ENCODE measurements at places on chromosomes 2 and 18.

GRCh38 chr2:174618179-174618578, 20.6 kb upstream of the WIPF1 start:
- DNase-seq: no peak

- no peak for DNase-seq
These were observed 442.7 kb upstream of the MEIS1 start for GRCh38 chr2:65992198-65992554.

DNA sequence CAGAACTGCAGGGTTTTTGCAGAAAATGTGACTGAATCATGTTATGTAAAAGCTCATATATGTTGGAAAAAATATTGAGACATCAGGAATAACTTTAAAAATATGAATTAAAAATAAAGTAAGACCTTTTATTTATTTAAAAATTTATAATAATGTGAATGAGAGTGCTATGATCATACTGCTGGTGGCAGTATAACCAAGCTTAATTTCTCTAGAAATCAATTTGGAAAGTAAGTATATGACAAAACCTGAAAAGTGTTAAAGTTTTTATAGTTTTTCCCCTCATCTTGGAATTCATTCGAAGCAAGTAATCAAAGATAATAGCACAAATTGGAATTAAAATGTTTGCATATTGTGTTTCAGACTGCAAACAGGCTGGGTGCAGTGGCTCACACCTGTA, 7.5 kb downstream of the SLC39A10 start:
- no peak for DNase-seq

- DNase-seq: peak; percentile 75
These were observed 721 bp downstream of the ADAM17 start for GRCh38 chr2:9554921-9555296.

DNA sequence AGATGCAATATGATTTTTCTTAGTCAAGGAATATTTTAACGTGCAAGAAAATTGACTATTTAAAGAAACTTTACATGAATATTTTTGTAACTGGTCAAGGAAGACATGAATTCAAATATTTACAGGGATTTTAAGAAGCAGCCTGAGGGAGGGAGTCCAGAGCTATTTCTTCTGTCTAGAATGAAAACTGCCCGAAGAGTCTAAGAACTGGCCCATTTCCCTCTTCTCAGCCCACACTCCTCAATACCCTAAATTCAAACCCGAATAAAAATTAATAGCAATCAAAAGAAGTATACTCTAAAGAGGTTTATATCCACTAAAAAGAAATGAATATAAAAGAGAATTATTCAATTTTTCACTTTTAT, 6.5 kb upstream of the NDUFV2 start:
- no peak for DNase-seq

DNA sequence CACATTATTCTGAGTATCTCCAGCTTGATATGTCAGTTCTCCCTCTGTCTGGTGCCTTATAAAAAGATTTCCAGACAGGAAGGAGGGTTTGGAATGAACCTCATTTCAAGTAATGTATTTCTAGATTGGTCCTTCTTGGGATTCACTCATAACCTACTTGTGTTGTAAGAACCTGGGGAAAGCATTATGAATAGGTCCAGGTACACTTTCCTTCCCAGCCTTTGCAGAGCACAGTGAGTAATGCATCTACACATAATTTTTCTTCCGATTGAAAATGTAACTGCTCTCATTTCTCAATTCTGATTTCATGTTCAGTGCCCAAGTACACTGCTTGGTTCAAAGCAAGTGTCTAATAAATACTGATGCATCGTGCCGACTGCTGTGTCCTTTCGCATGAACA, 25.0 kb upstream of the ACAA2 start:
- DNase-seq: peak; percentile 72

- peak; percentile 86 for DNase-seq
These were observed 191.0 kb upstream of the TCF4 start for GRCh38 chr18:55778788-55779690.

DNA sequence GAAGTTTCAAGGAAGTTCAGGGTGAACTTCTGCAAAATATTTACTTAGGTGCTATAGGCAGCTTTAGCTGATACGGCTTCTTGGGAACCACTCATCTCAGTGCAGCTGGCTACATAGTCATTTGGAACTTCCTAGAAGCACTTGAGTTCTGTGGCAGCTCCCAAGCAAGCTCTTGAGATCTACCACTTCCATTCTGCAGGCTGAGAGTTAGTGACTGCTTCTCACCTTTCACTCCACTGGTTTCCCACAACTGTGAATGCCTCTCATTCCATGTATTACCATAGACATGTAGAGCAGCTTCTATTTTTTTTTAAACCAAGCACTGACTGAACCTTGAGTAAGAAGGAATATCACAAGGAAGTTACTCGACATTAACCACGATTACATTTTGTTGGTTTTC, 994.1 kb upstream of the ACVR2A start:
- DNase-seq: no peak

GRCh38 chr2:352696-353095, 64.8 kb upstream of the ALKAL2 start:
- no peak for DNase-seq

GRCh38 chr2:37583402-37583801, 88.0 kb downstream of the CDC42EP3 start:
- DNase-seq: peak; percentile 58

- peak; percentile 13 for DNase-seq
These were observed 828.0 kb downstream of the SLC4A3 start for GRCh38 chr2:220455351-220455990.

- peak; percentile 15 for DNase-seq
These were observed 89.5 kb upstream of the NCK2 start for GRCh38 chr2:105655244-105655643.

GRCh38 chr2:7052404-7052803, 135.2 kb downstream of the RNF144A start:
- DNase-seq: no peak

- DNase-seq: peak; percentile 40
These were observed 61.4 kb downstream of the CPS1 start for GRCh38 chr2:210617732-210618330.

DNA sequence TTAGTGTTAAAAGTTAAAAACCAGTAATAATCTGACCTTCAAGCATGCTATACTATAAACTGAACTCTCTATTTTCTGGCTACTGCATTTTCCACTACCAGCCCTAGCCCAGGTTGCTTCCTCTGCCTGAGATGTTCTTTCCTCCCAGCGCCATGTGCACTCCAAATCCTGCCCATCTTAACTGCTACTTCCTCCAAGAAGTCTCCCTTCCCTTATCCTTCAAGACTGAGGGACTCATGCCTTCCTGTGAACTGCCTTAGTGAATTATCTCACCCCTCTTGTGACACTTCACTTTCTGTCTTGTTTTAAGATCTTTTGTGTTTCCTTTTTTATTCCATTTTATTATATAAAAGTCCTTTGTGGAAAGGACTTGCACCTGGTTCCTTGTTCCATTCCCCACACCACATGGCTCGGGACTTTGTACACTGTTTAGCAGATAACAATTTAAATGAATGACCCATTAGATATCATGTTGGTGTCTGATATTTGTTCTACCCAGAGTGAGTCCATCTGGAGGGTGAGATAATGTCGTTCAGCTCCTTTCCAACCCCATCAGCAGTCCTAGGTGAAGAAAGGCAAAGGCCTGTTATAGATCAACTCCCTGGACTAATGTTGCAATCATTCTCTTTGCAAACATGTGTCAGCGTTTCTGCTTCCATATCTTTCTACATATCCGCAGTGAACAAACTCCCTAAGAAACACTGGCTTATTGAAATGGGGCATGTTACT, 20.9 kb upstream of the AGFG1 start:
- DNase-seq: no peak

DNA sequence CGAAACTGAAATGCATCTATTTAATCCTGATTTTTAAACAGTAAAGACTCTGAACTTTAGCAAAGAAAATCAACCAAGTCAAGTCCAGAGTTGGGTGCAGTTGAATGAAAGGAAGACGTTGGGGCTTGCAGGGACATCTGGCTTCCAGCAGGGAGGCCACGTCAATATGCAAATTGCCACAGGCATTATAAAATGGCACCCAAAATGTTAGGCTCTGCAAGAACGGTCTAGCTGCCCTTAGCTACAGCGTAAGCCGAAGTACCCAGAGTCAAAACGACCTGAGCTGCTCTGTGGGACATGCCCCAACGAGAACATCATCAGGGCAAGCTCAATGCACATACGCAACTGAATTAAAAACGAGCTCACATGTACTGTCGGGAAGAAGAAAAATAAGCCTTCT, 30.7 kb downstream of the DOCK10 start:
- peak; percentile 22 for DNase-seq

GRCh38 chr18:1191341-1191740, 286.7 kb downstream of the ADCYAP1 start:
- no peak for DNase-seq

DNA sequence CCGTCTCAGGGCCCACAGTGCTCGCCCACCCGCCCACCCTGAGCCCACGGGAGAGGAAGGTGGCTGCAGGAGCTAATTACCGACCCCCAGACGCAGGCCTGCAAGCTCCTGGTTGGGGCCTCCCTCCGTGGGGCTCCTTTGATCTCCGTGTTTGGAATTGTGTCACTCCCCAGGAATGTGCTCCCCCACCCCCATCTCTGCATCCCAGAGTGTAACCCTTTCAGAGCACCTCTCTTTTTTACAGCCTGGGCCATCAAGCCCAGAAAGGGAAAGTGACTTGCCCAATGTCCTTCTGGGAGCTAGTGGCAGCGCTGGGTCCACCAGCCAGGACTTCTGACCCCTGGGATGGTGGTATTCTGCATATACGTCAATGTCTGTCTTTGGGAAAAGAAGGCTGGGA, 335.1 kb downstream of the CYRIA start:
- DNase-seq: no peak

DNA sequence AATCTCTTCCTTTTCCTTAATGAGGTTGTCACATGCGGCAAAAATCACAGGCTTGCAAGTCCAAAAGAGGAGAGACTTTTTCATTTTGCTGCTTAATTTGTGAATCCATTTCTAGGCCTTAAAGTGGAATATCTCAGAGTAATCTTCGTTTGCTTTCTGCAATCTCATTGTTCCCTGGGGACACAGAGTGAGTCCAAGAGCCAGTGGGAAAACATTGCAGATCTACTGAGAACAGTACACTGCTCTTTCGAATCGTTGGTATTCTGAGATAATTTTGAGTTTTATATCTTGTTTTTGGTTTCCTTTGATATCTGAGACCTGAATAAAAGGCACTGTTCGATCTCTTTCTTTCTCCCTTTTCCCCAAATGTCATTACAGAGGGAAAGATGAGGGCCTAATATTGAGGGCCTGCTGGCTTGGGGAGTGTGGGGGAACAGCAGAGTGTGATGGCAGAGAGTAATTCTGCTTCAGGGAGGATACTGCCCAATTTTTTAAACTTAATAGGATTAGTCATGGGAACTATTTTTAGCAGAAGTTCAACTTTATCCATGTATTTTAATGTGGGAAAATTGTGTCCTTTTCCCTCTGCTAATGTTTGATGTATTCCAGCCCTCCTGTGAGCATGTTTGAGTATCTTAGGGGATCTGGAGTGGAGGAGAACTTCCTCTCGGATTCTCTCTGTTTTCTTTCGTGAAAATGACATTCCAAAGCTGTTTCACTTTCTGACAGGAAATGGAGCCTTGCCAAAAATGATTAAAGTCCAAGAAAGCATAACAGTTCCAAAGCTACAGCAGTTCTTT, 418.2 kb upstream of the ZEB2 start:
- DNase-seq: peak; percentile 51

- peak; percentile 18 for DNase-seq
These were observed 167.1 kb downstream of the RAB3GAP1 start for GRCh38 chr2:135219226-135219625.

DNA sequence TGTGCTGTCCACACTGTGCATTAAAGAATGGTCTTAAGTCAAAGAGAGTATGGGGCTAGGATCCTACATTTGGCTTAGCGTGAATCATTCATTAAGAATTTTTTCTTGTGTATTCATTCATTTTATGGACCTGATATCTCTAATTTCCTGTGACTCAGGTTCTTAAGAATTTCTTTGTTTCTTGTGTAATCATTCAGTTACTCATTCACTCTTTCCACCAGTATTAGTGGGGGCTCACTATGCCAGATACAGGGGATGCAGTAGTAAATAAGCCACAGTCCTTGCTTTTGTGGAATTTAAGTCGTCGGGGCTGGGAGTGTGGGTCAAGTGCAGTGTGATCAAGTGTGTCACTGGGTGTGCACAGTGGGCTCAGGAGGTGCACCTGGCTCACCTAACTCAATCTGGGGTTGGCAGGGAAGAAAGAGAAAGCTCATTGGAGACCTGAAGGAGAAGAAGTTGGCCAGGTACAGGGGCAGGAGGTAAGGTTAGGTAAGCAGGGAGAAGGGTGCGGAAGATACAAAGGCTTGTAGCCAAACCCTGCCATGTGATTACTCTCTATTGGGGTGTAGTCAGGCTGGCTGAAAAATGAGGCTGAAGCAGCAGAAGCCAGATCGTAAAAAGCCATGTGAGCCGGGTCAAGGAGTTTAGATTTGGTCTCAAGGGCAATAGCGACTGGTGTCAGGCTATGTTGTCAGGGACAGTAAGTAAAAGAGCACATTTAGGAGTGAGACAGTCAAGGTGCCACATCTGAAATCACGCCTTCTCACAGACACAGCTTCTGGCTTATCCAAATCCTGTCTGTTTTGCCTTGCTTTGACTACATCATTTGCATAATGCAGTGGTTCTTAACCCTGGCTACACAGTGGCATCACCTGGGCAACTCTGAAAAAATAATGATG, 67.2 kb downstream of the KCTD1 start:
- DNase-seq: peak; percentile 97

DNA sequence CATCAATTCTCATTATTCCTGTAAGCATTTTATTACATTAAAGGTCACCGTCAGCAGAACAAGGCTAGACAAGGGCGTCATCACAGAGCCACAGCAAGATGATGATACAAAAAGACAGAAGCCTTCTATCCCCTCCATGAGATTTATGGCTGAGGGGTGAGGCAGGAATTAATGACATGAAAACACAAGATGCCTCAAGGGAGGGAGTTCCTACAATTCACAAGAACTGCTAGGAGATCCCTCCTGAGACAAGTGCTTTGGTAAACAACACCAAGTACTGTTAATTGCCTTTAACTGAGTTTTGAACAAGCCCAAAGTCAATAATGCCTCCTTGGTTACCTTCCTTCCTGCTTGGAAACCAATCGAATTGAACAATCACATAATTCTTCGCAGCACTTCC, 14.1 kb downstream of the ADD2 start:
- DNase-seq: no peak

DNA sequence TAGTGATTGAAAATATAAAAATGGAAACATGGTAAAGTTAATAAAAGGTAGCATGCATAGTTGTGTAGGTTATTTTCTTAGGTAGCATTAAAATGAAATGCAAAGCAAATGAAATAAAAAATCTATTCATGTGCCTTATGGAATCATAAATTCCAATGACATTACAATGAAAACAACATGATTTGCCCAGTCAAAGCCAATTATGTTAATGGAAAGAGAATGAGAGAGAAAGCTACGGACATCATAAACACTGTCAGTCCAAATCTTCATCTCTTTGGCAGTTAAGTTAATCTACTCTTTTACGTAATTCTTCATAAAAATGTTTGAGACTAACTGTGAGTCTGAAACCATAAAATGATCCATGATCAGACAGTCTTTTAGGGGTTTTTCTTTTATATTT, 636.7 kb upstream of the SYT4 start:
- DNase-seq: no peak

GRCh38 chr2:188997263-188997662, 23.1 kb downstream of the COL3A1 start:
- no peak for DNase-seq

GRCh38 chr2:72142570-72143440, 4.9 kb downstream of the CYP26B1 start:
- DNase-seq: no peak

Measured in bronchial epithelial cell (primary cell).